M059J (cell line): ENCODE measurements at places on chromosomes 13 and 19. TPM values are rescaled to one million over a fixed set of nuclear protein-coding genes. Genes with fewer than 3 reads are reported as not detected.
A peak's percentile ranks its signal among the peaks of the same experiment; 100 is the strongest.

ZNF552 gene
- 0.69 and 0.84 TPM in 2 replicates for total RNA-seq

CFAP97D2 gene
- total RNA-seq = not detected in 2 replicates

HTR2A gene
- 0.02 TPM in 1 of 2 replicates, not detected in the other for total RNA-seq

KCNC3 gene
- total RNA-seq = not detected in 2 replicates

RBM42 gene
- 97.1 and 128 TPM in 2 replicates for total RNA-seq

KIRREL2 gene
- total RNA-seq = 0.07 and 0.17 TPM in 2 replicates

RTBDN gene
- 0.52 TPM in 1 of 2 replicates, not detected in the other for total RNA-seq

GPATCH1 gene
- total RNA-seq = 4.7 and 9.8 TPM in 2 replicates

MEIOSIN gene
- 0.25 TPM in 1 of 2 replicates, not detected in the other for total RNA-seq

C2CD4C gene
- total RNA-seq = 0.74 TPM in 1 of 2 replicates, not detected in the other

PABPC3 gene
- 0.02 and 0.15 TPM in 2 replicates for total RNA-seq

FGF22 gene
- total RNA-seq = not detected in 2 replicates

ZNF154 gene
- not detected in 2 replicates for total RNA-seq

MTUS2 gene
- total RNA-seq = 0.02 and 0.59 TPM in 2 replicates

DNA sequence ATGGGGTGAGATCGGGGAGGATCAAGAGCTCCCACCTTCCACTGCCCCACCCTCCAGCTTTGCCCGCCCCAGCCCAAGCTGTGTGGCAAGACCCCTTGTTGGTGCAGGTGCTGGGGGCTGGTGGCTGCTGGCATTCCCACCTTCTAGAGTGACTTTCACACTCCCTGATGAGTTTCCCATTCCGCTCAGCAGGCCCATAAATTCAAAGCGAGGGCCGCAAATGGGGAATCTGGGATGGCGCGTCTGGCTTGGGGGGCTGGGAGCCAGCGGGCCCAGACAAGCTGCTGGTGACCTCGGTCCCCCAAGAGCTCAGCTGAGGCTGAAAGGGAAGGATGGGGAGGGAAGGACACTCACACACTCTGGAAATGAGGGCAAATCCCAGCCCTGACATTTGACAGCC is 110.3 kb downstream of the GADD45B start:
- no peak for DNase-seq

DNA sequence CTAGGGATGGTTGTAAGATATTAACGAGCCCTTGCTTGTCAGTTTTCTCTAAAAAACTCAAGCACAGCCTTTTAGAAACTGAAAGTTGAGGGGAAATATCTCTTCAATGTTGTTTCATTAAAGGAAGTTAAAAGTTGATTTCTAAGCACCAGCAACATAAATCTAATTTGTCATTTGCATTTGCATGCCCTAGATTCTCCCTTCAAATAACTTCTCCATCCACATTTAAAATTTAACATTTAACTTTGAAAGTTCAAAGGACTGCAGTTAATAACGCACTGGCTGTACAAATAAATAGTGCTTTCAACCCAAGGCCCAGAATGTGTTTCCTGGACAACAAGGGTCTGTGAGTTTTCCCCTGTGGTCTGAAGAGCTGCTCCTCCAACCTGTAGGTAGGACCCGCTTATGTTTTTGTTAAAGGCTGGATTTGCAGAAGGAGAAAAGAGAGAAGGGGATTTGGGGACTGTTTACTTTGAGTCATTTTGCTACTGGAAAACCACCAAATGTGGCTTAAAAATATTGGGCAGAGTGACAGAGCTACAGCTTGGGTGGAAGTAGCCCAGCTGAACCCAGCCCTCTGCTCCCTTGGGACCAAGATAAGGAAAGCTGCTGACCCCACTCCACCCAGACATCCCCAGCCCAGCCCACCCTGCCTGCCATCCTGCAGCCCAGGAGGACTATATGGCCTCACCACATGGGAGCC is 39.8 kb downstream of the TNFRSF19 start:
- DNase-seq = peak; percentile 50

GRCh38 chr13:30880856-30881155 is 25.3 kb upstream of the MEDAG start:
- peak; percentile 88 for DNase-seq

- DNase-seq = no peak
Observed at GRCh38 chr13:40145139-40145538, 489.7 kb downstream of the COG6 start.

GRCh38 chr13:26025771-26026170 is 26.0 kb downstream of the SHISA2 start:
- no peak for DNase-seq

DNA sequence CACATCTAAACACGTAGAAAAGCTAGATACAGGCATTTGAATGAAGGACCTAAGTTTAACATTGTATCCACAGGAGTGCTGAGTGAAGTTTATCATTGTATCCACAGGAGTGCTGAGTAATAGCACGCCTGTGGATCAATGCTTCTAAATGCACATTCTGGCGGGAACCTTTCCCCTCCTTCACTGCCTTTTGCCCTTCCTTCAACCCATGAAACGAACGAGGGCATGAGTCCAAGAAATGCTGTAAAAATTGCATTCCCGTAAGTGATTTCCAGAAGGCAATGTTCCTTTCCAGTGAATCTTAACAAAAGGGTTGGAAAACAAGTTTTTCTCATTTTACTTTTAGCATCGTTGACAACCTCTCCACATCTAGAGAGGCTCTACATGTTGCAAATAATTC is 88.1 kb downstream of the ZDHHC20 start:
- no peak for DNase-seq

DNA sequence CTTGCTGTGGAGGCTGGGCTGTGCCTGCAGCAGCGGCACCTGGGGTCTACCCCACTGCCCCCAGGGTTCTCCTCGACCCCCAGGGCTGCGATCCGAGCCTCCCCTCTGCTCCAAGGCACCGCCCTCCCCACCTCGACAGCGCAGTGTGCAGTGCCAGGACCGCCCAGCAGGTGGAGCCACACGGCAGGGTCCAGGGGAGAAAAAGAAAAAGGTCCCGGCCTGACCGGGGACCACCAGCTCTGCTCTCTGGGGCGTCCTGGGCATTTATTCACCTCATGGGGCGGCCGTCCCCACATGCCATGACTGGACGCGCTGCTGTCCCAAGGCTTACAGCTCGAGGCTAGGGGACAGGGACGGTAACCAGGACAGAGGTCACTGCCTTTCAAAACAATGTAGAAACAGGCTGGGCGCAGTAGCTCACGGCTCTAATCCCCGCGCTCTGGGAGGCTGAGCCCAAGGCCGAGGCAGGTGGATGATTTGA is 10.6 kb downstream of the REXO1 start:
- no peak for DNase-seq

GRCh38 chr19:19372656-19373416 is 32.6 kb upstream of the GATAD2A start:
- DNase-seq = peak; percentile 54

DNA sequence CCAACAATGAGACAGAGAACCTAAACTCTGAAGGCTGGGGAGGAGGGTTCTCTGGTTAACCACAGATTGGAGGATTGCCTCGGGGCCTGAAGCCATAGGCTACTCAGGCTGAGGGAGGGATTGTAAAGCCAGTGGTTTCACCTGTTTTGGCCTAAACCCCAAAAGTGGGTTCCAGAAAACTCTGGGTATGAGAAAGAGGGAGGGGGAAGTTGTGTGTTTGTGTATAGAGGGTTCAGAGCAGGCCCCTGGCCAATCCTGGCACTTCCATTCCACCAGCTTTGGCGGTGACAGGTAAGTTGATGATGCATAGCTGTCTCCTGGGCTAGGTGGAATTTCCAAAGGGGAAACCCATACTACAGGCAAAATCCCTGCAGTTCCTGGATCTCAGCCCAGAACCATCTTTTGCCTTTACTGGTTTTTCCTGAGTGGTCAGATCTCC is 13.5 kb upstream of the CCDC97 start:
- peak; percentile 59 for DNase-seq

GRCh38 chr13:64234255-64234654 is 2818.6 kb upstream of the PCDH20 start:
- peak; percentile 46 for DNase-seq
